ENCODE measurements at places on chromosomes 13 and 19.

DNA sequence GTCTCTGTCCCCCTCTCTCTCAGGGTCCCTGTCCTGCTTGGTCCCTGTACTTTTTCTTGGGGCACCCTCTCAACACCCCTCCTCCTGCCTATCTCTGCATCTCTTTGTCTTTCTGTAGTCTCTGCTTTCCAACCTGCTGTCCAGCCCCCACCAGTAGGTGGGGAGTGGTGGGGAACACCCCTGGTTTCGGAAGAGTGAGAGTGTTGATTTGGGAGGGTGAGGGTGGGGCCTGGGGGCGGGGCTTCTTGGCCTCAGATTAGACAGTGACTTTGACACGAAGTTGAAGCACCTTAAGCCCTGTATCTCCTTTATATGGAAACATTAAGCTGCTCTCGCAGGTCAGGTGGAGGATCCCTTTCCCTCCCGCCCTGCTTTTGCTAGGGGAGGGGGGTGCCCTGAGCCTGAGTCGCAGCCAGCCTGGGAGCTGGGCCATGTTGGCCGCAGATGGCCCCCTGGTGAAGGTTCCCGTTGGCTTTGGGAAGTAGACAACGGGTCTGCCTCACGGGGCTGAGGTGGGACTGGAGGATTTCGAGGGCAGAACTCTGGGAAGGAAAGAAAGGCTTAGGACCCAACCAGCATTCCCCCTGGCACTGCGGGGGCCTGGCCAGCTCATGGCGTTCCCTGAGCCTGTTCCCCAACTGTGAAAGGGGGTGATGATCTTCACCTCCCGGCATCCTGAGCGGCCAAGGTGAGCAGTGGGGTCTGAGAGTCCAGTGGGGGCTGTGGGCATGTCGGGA lies at the start of gene KCNJ14:
KCNJ14 (plus strand) TSS at position 404 of the 737 bp plus-strand sequence. CDS start 6,151 bp downstream, outside the sequence.
- DNase-seq, result no peak

- peak; percentile 95 for DNase-seq
Measured at GRCh38 chr19:38658462-38659306, 11.2 kb downstream of the ACTN4 start.

DNA sequence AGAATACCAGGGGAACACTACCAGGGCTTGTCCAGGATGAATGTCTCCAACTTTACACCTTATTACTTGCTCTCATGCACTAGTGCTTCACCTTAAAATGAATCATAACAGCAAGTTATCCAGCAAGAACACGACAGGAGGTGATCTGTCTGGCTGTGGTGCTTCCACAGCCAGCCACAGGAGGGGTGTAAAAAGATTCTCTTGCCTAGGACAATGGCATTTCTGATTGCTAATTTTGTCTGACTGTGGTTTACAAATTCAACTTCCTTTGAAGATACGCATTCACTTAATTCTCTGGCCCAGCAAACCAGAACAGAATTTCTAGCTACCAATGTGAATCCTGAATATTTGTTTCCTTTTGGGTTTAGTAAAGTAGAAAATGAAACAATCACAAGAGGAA lies 23.1 kb upstream of the COG3 start:
- DNase-seq, result peak; percentile 15

DNA sequence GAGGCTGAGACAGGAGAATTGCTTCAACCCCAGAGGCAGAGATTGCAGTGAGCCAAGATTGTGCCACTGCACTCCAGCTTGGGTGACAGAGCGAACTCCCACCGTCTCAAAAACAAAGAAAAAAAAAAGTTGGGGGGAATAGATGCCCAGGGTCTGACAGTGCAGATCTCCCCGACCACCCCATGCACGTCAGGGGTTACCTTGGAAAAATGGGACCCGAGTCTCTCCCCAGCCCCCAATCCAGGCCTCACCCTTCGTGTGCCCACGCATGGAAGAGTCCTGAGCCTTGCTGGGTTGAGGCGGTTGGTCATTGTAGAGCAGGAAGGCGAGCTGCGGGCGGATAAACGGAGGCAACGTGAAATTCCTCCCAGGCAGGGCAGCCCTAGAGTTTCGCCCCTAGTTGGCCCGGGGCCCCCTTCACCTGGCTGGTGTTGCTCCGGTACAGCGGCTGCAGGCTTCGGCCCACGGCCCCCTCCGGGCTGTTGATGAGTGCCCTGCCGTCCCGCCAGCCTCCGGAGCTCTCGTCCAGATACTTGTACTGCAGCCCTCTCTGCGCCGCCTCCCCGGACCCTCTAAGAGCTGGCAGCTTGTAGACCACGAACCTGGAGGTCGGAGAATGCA lies 588 bp downstream of the DNASE2 start:
- DNase-seq, result peak; percentile 62

Data from DMS53 (cell line).